Stimulated activated CD4-positive, alpha-beta T cell treated with anti-CD3 and anti-CD28 coated beads, Interleukin-12 subunit alpha, Interleukin-12 subunit beta, amount 100 ng/mL, for 24 hours (primary cell): ENCODE measurements at places on chromosomes 4 and X.
A peak's percentile ranks its signal among the peaks of the same experiment; 100 is the strongest.

- no peak for DNase-seq
Observed at GRCh38 chr4:187276736-187277408, 553.2 kb upstream of the FAT1 start.

DNA sequence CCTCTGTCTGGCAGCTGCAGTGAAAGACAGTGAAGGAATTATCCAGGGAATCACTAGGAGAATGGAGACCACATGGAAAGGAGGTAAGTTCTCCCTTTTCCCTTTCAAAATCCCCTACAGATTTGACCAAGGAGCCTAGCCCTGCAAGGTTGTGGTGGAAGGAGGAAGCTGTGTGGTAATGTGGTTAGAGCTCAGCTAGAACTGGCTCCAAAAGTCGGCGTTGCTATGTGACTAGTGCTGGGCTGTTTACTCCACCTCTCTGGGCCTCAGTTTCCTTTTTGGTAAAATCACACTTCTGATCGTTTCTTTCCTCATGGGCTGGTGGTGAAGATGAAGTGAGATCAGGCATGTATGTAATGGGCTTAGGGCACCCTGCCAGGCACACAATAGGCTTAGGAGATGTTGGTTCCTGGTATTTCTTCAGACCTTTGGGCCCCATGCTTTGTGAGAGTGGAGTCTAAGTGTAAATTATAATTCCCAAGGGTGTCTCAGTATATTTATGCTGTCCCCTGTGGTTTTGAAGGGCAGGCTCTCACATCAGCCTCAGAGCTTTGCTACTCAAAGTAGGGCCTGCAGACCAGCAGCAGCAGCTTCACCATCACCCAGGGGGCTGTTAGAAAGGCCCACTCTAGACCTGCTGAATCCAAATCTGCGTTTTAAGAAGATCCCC lies 183.7 kb upstream of the BCOR start:
- DNase-seq: no peak

GRCh38 chr4:135191596-135191995 lies 990.0 kb upstream of the PABPC4L start:
- DNase-seq: no peak

DNA sequence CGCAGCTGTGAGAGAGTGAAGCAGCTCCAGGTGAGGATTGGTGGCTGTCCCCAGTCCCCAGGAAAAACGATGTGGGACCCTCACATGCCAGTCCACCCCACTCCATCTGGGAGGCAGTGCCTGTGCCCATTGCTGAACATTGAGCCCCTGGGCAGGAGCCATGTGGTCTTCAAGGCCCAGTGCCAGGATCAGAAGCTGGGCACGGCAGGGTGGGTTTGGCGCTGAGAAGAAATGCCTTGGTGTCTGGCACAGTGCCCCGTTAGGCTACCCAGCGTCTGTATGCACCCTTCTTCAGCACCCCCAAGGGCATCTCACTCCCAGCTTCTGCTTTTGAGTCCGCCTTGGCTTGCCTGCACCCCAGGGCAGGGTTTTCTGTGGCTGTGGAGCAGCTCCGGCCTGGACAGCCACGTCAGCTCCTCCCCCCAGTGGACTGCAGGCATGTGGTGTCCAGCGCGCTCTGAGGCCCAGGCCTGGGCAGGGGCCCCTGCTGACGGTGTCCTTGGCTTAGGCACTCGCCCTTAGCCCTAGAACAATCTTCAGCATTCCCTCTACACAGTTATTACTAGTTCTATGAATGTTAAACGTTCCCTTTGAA lies 28.6 kb downstream of the RGS12 start:
- no peak for DNase-seq

DNA sequence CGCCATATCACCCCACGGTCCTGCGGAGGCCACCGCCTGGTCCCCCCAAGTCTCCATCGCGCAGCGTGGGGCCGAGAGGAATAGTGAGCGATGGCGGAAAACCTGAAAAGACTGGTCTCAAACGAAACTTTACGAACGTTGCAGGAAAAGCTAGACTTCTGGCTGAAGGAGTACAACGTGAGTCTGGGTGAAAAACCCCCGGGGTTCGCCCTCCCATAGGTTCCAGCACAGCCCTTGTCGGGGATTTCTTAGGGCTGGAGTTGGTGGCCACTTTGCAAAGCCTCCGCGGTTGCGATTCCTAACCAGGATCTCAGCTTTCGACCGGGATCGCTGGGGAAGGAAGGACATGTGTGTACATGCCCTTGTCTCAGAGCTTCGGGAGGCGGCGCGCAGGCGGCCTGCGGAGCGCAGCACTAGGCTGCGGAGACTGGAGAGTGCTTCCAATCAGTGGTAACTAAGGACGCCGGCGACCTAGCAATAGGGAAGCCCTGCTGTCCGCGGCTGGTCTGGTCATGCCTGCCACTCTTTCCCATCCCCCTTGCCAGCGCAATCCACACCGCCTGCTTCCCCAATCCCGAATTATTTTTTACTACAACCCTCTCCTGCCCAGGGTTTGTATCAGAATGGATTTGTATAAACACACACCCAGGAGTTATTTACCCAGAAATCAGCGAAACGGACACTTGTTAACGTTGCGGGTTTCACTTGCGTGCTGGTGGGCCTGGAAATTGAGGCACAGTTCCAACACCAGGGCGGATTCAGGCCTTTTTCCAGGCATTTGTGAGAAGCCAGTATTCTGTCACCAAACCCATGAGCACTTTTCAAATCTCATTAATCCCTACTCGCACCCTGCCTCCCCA lies 741 bp downstream of the SPATA18 start:
- DNase-seq: no peak

- DNase-seq: no peak
Observed at GRCh38 chr4:128517096-128517738, 229.6 kb upstream of the PGRMC2 start.

DNA sequence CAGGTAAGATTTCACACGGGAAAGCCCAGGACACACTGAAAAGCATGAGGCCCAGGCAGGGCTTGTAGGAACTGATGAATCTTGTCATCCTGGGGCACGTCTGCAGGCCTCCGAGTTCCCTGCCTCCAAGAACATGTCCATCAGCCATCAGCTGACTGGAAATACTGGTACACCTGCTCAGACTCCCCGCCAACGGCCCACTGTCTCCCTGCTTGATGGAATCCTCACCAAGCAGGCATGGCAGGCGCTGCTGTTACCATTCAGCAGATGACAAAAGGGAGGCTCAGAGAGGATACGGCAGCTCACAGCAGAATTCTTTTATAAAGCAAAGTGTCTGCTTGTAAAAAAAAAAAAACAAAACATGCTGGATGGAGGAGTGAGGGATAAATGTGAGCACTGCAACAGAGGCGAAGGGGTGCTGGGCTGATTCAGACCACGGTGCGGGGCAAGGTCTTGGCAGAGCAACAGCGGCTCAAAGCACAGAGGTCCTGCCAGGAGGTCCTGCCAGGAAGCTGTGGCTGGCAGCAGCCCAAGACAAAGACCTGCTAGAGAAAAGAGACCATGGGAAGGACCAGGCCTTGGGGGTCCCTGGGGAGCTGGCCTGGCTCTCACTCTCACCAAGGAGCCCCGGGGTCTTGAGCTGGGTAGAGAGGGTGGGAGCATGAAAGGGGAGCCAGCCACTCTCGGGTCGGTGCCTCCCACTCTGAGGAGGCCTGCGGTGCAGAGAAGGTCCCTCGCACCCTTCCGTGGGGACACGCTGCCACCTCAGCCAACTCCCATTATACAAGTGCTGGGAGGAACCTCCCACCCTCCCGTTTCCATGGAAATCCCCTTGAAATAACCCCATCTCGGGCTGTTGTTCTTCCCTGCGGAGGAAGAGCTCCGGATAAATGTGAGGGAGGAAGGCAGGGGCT lies 25.6 kb downstream of the PPP2R2C start:
- no peak for DNase-seq

DNA sequence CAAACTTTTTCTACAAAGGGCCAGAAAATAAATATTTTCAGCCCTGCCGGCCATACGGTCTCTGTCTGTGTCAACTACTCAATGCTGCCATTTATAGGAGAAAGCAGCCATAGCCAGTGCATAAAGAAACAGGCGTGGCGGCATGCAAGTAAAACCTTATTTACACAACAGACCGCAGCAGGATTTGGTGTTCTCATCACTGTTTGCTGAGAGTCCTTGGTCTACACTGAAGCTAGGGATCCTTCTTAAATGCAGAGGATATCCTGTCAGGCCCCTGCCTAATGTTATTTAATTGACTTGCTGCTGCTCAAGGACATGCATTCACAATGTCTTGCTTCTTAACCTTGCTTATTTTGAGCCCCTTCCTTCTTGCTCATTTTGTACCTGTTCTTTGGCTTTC lies 54.7 kb downstream of the CPE start:
- DNase-seq: no peak

DNA sequence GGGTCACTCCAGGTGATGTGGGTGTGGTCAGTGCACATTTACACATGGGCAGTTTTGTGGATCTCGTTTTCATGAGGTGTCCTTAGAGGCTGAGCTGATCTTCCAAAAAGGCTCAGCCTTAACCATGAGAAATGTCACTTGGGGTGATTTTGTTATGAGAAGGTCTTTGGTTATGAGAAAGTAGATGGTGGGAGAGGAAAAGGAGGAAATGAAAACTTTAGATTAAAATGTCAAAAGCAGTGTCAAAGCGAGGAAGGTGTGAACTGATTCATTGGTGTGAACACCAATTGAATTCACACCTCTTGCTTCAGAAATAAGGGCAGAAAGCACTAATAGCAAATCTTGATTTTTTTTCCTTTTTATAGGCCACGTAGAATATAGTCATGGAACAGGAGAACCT lies 100.2 kb upstream of the ANXA3 start:
- no peak for DNase-seq

GRCh38 chrX:122941806-122942205 lies 242.3 kb upstream of the GRIA3 start:
- no peak for DNase-seq

- peak; percentile 99 for DNase-seq
Observed at GRCh38 chr4:122732329-122733026, at the start of gene BBS12. BBS12 (plus strand) TSS chr4:122732704; CDS start chr4:122741893, 9,189 bp downstream.

- no peak for DNase-seq
Observed at GRCh38 chr4:137644201-137644600, 111.9 kb upstream of the PCDH18 start.

DNA sequence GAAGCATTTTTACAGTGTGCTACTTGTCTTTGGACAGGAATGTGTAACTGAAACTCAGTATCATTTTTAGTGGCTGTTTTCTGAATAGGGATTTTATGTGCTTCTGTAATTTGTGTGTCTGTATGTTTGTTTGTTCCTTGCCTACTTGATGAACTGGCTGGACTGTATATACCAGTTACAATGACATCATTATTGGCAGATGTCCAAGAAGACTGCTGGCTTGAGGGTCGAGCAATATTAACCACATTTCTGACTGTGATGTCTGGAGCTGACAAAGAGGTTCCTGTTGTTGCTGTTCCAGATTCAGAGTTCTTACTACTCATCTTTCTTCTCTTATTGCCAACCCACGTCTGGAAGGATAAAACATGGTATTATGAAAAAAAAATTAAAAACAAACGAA lies 33.0 kb downstream of the HDX start:
- no peak for DNase-seq

GRCh38 chrX:114361076-114361725 lies 222.7 kb upstream of the HTR2C start:
- no peak for DNase-seq

- no peak for DNase-seq
Observed at GRCh38 chr4:576991-577498, 950 bp upstream of the TMEM271 start.

DNA sequence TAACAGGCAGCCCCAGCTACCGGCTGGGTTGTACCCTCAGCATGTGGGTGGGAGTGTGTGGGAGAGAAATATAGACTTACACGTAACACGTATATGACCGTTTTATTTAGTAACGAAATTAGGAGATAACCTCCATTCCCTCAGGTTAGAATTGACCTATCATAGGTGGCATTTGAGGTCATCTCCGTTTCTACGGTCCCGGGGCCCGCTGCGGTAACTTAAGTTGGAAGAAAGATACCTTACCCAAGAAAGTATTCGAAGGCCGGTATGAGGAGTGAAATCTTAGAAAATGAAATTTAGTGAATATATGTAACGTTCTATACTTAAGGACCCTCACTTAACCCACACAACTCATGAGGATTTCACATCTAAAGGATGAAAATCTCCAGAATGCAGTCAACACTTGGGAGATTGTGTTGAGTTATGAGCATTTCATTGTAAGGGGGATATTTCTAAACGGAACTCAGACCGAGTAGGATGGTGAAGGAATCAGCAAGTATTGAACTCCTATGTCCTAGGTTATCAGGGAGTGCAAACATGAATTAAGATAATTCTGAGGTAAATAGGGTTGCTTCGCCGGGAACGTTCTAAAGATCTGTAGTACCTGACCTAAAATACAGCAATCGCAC lies 891 bp downstream of the CISD2 start:
- DNase-seq: no peak

GRCh38 chr4:172927096-172927814 lies 241.4 kb upstream of the GALNT7 start:
- no peak for DNase-seq

DNA sequence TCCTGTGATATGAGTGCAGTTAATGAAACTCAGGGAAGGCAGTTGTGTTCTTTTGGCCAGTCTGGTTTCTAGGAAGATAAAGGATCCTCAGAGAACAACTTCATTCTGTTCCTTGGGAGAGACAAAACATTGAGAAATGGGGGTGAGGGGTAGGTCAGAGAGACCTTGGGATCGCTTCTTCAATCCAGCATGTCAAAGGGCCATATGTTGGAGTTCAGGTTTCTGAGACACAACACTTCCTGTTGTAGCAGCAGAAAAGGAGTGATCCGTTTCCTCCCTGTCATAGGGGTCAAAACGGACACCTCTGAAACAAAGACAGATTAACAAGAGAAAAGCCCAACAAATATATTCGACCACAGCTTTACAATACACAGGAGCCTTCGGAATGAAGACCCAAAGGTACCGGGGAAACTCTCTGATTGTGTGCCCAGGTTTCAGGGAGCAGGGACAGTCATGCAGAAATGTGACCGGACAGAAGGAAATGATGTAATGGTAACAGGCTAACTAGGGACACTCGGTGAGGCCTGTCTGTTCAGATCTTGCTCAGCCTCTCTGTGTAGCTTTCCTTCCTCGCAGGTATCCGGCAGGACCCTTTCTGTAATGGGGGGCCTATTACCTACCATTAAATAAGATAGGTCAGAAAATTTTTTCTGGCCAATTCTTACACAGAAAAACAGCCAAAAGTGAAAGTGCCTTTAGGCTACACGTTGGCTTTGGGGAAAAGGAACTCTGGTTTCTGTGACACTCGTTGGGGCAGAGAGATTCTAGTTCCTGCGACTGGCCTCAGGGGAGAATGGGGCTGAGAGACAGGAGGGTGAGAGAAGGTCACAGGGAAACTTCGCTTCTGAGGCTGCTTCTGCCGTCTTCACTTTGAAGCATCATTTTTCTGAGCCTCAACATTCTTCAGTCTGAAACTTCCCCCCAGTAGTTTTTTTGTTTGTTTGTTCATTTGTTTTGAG lies 103.3 kb upstream of the TLR3 start:
- DNase-seq: no peak

- DNase-seq: no peak
Observed at GRCh38 chrX:45505214-45505613, 304.5 kb upstream of the DIPK2B start.

GRCh38 chrX:68443155-68443868 lies 10.0 kb upstream of the OPHN1 start:
- no peak for DNase-seq

DNA sequence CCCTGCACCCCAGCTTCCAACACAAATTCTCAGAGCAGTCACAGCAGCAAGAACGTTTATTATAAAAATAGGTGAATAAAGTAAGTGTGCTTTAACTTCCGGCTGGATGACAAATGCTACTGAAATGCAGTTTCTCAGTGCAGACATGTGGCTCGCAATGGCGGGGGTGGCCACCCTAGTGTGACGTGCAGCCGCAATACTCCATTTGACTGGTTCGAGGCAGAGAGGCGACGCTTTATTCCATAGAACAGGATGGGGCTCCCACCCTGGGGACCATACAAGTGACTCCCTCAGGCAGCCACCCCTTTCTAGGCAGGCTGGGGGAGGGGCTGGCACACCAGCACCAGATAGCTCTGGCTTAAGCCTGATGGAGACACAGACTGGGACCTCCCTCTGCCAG lies 14.5 kb downstream of the TNIP2 start:
- no peak for DNase-seq
